ENCODE measurements at places on chromosomes 7 and 10. TPM values are rescaled to one million over a fixed set of nuclear protein-coding genes. Genes with fewer than 3 reads are reported as not detected.
A peak's percentile ranks its signal among the peaks of the same experiment; 100 is the strongest.

- DNase-seq: no peak
Measured at GRCh38 chr7:90709501-90710465, 113.7 kb downstream of the CDK14 start.

DNA sequence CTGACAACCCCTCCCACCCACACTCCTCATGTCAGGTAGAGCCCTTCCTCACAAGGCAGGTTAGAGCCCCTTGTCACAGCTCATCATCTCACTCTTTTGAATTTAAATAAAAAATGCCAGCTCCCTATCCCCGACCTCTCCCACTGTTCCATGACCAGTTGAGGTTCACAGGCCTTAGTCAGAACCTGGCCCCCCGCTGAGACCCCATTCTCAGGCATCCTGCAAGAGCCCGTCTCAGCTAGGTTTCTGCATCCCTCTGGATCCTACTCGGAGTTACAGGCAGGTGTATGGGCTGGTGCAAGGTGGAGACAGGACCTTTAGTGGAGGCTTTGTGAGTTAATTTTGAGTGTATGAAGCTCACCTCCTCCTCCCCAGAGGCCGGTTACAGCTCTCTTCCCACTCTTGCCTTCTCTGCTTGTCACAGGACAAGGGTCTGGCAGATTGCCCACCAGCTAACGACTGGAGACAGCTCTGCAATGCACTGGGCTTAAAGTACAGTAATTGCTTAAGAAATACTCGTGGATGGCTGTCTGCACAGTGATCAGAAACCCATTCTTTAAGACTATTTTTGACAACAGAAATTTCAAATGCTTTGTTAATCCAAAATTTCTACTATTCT, 394.9 kb upstream of the DPP6 start:
- no peak for DNase-seq

DNA sequence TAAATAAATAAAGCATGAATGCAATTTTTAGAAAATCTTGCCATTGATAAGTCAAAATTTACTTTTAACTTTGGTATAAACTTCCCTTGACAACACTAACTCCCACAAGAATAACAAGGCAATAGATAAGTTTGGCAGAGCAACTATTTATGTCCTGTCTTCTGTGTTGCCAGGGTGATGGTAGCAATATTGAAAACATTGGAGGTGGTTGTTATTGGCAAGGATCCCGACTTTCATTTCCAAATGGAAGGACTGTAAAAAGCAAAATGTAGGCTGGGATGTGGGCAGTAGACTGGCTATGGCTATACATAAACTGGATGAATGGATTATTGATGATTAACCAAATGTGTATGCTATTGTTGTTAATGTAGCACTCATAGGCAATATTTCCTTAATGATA, 134.9 kb upstream of the CACNA2D1 start:
- no peak for DNase-seq

GRCh38 chr10:132838346-132838970, 52.5 kb upstream of the NKX6-2 start:
- no peak for DNase-seq

DNA sequence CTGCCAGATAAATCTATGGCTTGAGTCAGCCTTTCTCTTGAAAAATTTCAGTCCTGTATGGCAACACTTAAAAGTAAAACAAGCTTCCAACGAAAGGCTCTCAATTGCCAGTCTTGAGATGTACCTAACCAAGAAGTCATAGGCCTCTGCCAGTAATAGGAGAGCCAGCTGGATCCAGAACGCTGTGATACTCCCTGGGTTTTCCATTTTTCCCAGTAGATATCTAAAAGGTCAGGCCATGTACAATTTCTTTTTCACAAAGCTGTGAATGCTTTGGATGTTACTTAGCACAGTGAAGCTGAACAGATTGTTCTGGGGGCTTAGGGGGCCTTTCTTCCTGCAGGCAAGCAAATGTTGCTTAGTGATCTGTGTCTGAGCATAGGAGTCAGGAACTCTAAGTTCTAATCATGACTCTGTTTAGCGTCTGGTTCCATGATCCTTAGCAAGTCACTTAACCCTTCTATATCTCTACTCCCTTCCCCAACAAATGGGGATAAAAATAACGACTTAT, 86.5 kb downstream of the ARMH3 start:
- DNase-seq: no peak

GRCh38 chr10:110074298-110074697, 66.5 kb downstream of the ADD3 start:
- no peak for DNase-seq

DNA sequence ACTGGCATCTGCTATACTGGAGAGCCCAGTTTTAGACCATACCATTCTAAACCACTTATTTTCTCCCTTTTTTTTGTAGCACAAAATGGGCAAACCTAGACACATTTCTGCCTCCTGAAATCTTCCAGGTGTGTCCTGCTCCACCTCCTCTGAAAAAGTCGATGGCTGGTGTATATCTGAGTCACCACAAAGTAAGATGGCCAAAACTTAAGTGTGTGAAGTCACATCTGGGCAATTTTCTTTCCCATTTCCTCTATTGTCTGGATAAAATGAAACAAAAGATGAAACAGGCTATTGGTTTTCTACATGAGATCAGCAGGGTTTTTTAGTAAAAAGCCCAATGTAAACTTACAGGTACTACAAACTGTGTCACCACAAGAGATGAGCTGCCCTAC, 65.5 kb downstream of the OSBPL3 start:
- DNase-seq: peak; percentile 53

DNA sequence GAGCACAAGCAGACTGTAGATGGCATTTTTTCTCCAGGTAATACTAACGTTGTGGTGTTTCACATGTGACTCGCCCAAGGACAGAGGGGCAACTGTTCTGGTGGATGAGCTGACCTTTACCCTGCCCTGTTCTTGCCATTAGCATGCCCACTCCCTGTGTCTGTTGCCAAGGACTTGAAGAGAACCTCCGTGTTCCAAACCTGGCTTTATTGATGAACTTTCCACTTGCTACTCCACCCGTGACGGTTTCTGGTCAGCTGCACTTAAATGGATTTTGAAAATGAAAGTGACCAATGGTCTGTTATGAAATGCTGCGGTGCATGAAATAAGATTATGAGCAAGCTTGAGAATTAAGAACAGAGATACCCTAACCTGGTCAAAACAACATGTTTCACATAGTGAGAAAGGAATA, 30.4 kb downstream of the LRRC4 start:
- no peak for DNase-seq

Gene SH2B2
- total RNA-seq: 1.5 TPM

Gene SEMA3A
- 60.3 TPM for total RNA-seq

Gene HDAC9
- total RNA-seq: 12.1 TPM

Gene HTR5A
- not detected for total RNA-seq

Gene PHKG1
- 0.26 TPM for total RNA-seq

Gene CDNF
- 1.3 TPM for total RNA-seq

Gene GRM3
- not detected for total RNA-seq
